ENCODE measurements at places on chromosomes 6 and 20.

- DNase-seq, result no peak
Measured at GRCh38 chr6:151690303-151690702, 117.2 kb upstream of the ESR1 start.

GRCh38 chr6:137230547-137230946 is 11.4 kb upstream of the IFNGR1 start:
- DNase-seq, result no peak

- DNase-seq, result no peak
Measured at GRCh38 chr6:33731751-33732282, 14.9 kb downstream of the IP6K3 start.

DNA sequence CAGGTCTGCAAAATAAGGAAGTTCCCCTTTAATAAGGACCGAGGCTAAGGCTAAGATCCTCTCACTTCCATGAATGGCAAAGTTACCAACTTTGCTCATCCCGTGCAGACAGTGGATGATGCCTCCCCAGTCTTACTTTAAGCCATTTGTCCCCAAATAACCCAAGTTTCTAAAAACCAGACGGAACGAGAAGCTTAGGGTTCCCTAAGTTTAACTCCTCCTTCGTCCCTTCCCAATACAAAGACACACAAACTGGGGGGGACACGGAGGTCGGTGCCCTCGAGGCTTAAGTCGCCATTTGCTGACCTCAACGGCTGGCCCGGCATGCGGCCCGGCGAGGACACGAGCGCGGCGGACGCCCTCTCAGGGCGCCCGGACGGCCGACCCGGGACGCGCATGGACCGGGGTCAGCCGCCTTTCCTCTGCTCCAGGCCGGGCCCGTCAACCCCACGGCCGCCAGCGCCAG is 527 bp downstream of the FBXO30 start:
- no peak for DNase-seq

DNA sequence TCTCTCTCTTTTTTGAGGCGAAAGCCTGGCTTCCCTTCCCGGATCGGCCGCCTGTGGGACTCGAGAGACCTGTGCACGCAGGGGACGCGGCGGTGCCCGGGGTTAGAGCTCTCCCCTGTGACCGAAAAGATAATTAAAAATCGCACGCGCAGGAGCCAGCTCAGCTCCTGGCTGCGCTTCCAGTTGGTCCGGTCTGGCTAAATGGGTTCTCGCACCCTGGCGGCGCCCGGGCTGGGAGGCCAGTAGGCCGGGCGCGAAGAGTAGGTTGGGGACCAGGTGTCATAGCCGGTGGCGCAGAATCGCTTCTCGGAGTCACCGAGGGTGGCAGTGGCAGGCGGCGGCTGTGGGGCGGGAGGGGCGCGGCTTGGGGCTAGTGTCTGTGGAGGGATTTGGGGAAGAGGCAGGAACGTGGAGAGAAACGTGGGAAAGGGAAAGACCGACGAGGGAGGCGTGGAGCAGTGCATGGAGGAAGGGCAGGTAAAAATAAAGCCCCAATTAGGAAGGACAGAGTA is 41.9 kb upstream of the SUPT3H start:
- DNase-seq, result peak; percentile 65

DNA sequence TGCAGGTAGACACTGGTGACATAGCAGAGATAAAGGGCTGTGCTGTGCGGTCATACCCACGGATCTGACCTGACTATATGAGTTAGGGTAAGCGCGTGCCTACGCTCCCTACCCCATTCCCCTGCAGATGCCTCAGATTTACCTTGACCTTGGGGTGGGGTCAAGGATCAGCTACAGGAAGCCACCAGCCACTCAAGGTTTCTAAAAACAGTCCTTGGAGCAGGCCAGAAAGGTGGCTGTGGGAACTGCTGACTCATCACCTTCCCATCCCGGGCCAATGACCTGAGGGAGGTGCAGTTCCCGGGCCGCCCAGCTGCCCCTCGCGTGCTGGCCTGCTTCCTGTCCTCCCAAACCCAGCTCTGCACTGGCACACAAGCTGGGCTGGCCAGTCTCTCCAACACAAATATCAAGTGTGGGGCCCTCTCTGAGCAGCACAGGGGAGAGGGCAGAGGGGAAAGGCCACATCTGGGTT is 23.0 kb downstream of the KCNK5 start:
- DNase-seq, result no peak

- DNase-seq, result no peak
Measured at GRCh38 chr6:118200160-118200559, 293.1 kb downstream of the SLC35F1 start.

DNA sequence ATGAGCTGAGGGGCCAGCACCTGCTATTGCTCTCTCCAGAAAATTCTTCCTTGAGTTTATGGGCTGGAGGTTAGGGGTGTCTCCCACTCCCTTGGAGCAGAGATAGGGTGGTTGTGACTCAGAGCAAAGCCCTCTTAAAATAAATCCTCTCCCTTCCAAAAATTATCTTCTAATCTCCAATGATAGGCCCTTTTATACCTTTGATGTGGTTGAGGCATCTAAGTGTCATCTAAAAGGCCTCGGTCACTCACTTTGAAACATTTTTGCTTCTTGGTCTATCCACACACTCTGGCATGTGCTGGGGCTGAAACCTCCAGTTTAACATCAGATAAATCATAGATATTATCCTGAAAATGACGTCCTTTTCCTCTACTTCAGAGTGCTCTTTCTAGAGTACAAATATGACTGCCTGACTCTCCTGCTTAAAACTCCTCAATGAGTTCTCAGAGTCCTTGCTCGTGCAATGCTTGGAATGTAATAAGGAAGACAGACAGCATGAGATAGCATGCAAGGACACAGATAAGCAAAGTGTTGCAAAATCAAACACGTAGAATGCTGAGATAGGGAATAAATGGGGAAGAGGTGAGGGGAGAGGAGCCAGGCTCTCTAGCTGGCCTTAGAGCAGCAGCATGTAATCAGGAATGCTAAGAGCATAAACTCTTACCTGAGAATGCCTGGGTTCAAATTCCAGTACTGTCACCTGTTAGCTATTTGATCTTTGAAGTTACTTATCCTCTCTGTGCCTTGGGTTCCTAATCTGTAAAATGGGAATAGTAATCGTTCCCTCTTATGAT is 374.1 kb upstream of the CITED2 start:
- peak; percentile 96 for DNase-seq

GRCh38 chr20:32737371-32738223 is 5.7 kb downstream of the COMMD7 start:
- peak; percentile 64 for DNase-seq

DNA sequence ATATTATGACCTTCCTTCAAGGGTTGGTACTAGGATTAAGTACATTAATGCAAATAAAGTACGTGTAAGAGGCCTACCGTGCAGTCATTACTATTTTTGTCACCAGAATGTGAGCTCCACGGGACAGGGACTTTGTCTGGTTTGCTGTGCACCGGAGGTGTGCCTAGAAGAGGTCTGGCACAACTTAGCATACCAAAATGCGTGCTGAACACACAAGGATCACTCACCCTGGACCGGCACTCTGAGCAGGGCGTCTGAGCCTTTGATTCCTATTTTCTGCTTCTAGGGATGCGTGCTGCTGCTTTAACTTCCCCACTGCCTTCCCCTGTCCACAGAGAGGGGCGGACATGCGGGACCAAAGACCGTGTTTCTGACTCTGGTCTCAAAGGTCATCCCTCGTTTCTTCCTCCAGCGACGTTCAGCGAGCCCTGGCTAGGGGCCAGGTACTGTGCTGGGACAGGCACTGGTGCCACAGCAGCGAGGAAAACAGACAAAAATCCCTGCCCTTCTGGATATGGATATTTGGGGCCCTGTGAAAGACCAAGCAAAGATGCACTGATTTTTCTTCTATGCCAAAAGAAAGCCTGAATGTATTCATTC is 222.7 kb downstream of the BMP7 start:
- no peak for DNase-seq

DNA sequence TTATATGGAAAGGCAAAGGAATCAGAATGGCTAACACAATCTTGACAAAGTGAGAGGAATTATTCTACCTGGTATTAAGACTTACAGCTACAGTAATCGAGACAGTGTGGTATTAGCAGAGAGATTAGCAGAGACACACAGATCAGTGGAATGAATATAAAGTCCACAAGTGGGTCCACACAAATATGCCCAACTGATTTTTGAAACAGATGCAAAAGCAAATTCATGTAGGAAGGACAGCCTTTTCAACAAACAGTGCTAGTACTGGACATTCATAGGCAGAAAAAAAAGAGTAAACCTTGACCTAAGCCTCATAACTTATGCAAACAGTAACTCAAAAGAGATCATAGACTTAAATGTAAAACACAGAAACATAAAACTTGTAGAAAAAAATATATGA is 22.6 kb downstream of the HACE1 start:
- DNase-seq, result no peak

- no peak for DNase-seq
Measured at GRCh38 chr6:144338474-144338873, 53.3 kb downstream of the UTRN start.

DNA sequence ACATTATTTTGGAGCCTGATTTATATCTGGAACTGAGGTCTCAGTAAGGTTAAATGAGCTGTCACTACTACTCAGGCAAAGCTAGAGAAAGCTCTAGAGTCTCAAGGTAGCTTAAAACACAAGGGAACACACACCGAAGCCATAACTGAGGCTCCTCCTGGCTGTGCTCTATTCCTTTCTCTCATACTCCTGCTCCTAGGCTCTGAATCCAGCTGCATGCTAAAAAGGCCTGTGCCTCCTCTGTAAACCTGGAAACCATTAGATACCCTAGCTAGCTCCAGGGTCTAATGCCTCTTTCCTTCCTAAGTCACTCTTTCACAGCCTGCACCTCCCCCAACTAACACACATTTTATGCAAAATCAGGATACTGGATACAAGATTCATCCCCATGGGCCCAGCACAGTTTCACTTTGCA is 17.1 kb downstream of the RIPOR2 start:
- DNase-seq, result no peak

GRCh38 chr6:125164696-125165095 is 11.1 kb downstream of the TPD52L1 start:
- no peak for DNase-seq

DNA sequence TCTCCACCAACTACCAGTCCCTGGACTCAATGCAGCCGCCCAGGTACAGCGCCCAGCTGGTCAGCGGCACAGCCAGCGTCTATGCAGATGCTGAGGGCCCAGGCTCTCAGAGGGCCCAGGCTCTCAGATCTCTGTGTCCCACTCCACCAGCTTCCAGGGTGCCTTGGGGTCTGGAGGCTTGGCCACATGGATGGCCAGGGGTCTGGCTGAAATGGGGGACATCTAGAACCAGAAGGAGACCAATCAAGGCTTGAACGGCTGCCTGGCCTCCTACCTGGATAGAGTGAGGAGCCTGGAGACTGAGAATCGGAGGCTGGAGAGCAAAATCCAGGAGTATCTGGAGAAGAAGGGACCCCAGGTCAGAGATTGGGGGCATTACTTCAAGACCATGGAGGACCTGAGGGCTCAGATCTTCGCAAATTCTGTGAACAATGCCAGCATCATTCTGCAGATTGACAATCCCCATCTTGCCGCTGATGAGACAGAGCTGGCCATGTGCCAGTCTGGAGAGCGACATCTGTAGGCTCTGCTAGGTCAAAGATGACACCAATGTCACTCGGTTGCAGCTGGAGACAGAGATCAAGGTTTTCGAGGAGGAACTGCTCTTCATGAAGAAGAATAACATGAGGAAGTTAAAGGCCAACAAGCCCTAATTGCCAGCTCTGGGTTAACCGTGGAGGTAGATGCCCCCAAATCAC is 44.1 kb upstream of the GRM4 start:
- DNase-seq, result no peak

DNA sequence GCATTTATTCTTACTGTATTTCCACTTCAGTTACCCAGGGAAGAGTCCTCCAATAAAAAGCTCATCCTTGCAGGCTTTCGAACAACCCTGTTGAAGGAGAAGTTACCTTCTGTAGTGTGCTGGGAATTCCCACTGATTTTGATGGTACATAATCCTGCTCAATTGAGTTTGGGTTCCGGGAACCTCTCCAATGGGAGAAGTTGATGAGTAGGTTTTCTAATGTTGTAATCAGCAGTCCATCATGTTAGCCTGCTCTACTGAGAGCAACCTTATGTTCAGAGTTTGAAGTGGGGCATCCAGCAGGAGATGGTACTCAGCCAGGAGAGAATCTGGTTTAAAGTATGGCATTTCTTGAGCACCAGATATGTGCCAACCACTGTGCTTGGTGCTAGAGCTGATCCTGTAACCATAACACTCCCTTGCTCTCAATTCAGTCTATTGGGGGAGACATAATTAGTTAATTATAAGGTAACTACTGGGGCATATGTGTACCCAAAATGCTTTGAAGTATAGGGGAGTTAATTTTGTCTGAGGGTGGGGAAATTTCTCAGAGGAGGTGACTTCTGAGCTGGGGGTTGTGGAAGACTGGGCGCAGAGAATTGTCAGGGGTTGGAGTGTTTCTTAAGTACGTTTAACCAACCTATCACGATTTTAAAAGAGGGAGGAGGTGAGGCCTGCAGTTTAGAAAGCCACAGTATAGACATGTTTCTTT is 2.1 kb downstream of the TOP1 start:
- peak; percentile 85 for DNase-seq

GRCh38 chr6:100440935-100441334 is 23.8 kb downstream of the SIM1 start:
- no peak for DNase-seq

GRCh38 chr6:26233649-26234420 is 131.2 kb upstream of the BTN3A2 start:
- peak; percentile 64 for DNase-seq

DNA sequence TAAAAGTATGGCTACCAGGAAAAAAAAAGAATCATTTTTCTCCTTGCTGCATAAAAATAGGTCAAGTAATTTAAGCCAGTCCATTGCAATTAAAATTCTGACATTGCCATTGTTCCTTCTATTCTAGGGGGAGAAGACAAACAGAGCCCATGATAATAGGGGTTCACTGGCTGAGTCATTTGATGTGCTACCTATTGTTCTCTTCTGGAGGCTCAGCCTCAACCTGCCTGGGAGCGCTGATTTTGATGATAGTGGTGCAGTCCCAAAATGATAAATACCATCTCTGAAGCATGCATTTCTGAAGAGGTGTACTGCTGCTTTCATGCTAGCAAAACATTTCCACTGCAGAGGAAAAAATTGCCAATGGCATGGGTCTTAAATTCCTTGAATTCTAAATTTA is 5.8 kb downstream of the CITED2 start:
- no peak for DNase-seq

DNA sequence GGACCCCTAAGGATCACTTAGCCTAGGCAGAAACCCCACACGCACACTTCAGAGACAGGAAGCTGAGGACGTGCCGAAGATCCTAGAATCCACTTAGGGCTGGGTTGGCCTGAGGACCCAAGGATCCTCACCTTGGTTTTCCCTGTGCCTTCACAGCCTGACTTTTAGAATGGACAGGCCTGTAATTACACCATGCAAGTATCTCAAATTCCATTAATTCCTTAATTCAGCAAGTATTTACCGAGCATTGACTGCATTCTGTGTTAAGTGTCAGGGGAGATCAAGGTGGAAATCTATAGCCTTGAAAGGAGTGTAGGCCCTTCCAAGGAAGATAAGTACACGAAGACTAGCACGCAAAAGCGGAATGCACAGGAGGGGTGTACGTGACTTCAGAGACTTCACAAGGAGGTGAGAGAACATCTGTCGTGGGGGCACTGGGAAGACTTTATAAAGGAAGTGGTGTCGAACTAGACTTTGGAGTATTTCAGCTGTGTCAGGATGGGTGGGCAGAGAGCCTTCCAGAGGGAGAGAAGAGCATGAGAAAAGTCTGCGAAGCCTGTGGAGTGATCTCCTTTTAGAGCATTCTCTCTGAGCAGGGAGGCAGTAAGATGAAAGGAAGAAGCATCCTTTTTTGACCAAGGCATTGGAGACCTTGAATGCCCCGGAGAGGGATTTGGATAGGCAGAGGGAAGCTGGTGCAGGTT is 4.0 kb downstream of the DSP start:
- peak; percentile 3 for DNase-seq

GRCh38 chr6:40148882-40149573 is 214.8 kb upstream of the MOCS1 start:
- no peak for DNase-seq

Measured in amniotic epithelial cell (primary cell).